Fibroblast of skin of right quadriceps (primary cell): ENCODE measurements at places on chromosomes 6 and 20.

DNA sequence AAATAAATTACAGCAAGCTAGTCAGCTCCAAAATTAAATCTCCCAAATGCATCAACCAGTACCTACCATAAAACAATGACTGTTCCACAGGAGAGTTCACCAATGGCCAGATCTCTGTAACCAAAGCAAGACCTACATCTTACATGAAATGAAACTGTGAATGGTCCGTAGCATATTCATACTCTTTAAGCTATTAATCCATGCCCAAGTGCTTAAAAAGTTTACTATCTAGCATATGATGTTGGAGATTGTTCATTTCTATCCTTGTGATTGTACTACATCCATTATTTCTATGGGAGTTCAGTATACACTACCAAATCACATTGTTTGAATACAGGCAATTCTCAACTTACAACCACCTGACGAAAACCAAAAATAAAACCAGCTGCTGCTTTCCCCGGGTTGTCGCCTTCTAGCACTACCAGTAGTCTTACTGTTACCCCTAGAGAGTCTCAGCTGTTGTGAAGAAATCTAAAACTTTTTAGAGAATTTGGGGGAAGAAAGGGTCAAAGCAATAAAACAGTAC is 38.0 kb downstream of the HIVEP2 start:
- no peak for DNase-seq

DNA sequence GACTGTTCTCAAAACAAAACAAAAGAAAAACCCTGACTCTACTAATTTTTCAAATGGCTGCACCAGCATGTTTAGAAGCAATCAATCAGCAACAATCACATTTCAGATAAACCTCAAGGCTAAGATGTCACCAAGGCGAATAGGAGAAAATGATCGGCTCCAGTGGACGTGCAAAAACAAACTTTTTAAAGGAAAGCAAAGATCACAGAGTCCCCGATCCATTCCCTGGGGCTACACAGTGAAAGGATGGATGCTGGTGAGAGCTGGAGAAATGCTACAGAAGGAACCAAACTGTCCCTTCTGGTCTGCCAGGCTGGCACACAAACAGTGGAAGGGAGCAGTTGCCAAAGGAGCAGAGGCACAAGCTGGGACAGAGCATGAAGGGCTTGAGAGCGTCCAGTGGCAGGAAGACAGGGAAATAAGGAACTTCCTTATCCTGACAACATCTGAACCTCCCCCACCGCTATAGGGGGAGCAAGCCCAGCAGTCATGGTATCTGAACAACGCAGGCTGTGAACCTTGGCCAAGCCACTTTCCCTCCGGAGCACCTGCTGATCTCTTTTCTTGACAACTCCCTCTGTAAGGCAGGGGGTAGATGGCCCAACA is 73.7 kb upstream of the HIVEP1 start:
- DNase-seq, result no peak

DNA sequence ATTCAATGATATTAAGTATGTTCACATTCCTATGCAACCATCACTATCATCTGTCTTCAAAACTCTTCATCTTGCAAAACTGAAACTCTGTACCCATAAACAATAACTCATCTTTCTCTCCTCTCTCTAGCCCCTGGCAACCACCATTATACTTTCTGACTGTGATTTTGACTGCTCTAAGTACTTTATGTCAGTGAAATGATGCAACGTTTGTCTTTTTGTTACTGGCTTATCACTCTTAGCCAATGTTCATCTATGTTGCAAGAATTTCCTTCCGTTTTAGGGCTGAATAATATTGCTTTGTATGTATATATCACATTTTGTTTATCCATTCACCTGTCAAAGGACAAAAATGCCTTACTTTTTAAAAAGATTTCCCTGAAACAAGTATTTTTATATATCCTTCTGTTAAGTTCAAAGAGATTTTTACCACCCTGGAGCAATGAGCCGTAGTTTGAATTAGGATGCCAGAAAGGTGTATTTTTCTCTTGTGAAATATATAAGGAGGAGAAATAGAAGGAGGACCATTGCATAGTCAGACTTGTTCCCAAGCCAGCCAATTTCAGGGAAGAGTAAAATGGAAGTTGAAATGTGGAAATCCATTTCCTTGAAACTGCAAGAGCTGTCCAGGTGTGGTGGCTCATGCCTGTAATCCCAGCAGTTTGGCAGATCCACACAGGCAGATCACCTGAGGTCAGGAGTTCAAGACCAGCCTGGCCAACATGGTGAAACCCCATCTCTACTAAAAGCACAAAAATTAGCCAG is 4.0 kb upstream of the CGAS start:
- DNase-seq, result no peak

GRCh38 chr6:130932438-130932837 is 105.2 kb downstream of the SMLR1 start:
- no peak for DNase-seq

GRCh38 chr6:16623731-16624130 is 137.5 kb downstream of the ATXN1 start:
- peak; percentile 32 for DNase-seq

DNA sequence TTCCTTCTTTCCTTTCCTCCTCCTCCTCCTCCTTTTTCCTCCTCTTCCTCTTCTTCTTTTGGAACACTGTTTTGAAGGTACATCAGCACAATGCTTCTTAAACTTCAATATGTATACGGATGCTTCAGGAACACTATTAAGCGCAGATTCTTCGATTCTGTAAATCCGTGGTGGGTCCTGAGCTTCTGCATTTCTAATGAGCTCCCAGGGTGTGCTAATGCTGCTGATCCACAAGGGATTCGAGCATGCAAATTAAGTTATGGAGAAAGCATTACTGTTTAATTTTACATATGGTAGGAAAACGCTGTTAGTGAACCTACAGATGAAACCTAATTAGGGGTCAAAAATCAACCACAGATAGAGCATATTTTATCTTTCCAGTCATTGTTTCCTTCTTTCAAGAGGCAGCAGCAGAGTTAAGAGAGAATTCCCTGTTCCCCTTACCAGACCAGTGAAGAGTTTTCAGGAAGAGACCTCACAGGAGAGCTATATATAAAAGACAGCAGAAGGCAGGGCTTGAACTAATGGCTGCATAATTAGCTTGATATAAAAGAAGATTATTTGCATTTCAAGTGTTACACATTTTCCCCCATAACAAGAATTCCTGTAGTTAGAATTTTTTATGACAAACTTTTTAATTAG is 47.2 kb downstream of the KIF13A start:
- no peak for DNase-seq

- DNase-seq, result no peak
Observed at GRCh38 chr20:43170771-43171170, 18.9 kb downstream of the PTPRT start.
